ENCODE measurements at places on chromosomes 2 and 18.

- peak; percentile 86 for DNase-seq
Observed at GRCh38 chr18:43148231-43148630, 32.7 kb upstream of the RIT2 start.

GRCh38 chr2:240932001-240932723 lies 26.0 kb downstream of the CROCC2 start:
- DNase-seq = no peak

DNA sequence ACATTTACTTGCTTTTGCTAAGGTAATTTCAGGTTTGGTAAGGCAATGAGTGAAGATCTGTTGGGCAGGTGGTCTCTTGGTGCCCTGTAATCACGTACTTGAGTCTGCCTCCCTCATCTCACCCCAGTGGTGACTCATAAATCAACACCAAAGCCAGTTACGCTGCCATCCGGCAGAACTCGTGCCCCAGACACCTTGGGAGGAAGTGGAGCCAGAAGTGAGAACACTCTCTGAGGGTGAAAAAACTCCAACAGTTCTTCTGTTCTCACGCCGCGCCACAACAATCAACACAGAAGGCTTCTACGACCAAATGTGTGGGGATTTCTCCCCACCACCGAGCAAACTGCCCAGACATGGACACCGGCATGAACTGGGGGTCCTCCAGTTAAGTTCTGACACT lies 206.2 kb downstream of the ARL4C start:
- DNase-seq = peak; percentile 80

DNA sequence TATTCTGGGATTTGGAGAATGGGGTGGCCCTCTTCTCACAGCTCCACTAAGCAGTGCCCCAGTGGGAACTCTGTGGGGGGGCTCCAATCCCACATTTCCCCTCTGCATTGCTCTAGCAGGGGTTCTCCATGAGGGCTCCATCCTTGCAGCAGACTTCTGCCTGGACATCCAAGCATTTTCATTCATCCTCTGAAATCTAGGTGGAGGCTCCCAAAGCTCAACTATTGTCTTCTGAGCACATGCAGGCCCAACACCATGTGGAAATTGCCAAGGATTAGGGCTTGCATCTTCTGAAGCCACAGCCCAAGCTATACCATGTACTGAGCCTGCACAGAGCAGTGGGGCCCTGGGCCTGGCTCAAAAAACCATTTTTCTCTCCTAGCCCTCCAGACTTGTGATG lies 162.4 kb upstream of the CWC22 start:
- DNase-seq = no peak

DNA sequence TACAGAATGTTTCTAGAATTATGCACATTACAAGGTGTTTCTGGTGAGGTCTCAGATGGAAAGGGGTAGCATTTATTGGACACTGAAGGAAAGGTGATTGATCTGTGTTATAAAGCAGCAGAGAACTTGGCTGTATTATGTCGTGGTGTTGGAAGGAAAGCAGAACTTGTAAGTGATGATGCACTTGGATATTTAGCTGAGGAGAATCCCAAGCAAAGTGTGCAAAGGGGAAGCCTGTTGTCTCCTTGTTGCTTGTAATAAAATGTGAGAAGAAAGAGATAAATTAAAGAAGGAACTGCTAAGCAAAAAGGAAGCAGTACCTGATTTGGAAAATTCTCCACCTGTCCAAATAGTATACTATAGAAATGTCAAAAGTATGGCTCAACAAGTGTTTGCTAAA lies 12.2 kb upstream of the SCYGR5 start:
- no peak for DNase-seq

- DNase-seq = no peak
Observed at GRCh38 chr2:103594823-103595222, 833.0 kb downstream of the TMEM182 start.

- DNase-seq = no peak
Observed at GRCh38 chr2:182717416-182717815, 1.4 kb downstream of the DNAJC10 start.

- DNase-seq = no peak
Observed at GRCh38 chr18:22282311-22283115, 113.1 kb downstream of the GATA6 start.

DNA sequence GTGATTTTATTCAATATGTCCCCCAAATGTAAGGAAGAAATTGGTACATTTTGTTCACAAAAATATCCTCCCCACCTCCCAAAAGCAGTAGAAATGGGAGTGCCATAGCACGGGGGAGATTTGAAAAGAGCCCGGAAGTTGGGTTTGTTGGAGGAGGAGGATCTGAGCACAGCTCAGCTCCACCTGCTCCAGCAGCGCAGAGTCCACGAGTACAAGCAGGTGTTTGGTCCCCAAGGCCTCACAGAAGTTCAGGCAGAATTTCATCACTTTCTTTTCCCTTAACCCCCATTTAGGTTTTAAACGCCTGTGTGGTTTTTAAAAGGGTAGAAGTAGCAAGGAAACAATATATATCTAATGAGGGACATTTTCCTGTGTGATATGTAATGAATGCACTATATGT lies 56.0 kb downstream of the TRAPPC12 start:
- no peak for DNase-seq

DNA sequence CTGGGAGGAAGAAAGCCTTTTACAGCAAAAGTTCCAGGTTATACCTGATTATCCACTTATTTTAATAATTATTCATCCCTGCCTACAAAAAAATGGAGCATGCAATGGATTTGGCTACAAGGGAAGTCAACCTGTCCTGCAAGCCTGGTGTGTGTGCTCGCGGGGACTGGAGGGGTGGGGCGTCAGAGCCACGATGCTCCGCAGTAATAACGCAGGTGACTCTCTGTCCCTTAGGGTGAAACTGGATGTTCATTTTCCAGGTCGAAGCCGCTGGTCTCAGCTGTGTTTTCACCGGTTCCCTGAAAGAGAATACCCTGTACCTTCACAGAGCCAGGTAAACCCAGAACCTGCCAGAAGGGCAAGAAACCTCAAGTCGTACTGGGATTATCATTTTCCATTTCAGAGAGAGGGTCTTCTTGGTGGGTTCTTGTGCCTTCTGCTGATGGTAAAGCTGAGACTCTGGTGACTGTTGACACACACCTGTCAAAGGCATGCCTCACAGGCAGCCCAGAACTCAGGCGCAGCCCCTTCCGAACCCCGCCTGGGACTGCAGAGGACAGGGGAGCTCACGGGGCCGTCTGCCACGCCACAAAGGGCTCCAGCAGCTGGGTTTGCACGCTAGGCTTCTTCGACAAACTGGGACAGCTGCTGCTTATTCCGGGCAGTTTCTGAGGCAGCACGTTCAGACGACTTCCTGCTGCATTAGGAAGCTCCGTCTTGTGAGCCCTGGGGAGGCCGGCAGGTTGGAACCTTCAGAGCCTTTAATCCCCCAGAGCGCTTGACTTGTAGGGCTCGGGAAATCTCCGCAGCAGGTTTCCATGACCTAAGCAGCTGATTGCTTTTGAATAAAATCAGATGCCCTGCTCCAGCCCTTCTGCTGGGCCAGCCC lies 58.6 kb downstream of the KCNG2 start:
- no peak for DNase-seq

All from kidney (tissue), 22 donors.